Spinal cord (tissue), 10 donors: ENCODE measurements at places on chromosomes 2 and 18. TPM values are rescaled to one million over a fixed set of nuclear protein-coding genes. Genes with fewer than 3 reads are reported as not detected.

Gene TNFAIP6
- 2.9 TPM for total RNA-seq

Gene CEP68
- total RNA-seq = 31.9 TPM

Gene TLX2
- total RNA-seq = not detected

Gene C2orf15
- total RNA-seq = 2.8 TPM

Gene CCDC148
- total RNA-seq = 11.1 TPM

Gene CCT7
- 248 TPM for total RNA-seq

Gene GALNT1
- 89.8 TPM for total RNA-seq

Gene EPB41L3
- 99.6 TPM for total RNA-seq

Gene IL37
- not detected for total RNA-seq

Gene FOXD4L1
- 0.17 TPM for total RNA-seq
